Neural crest cell (in vitro differentiated cells): ENCODE measurements at places on chromosomes 6 and 20. TPM values are rescaled to one million over a fixed set of nuclear protein-coding genes. Genes with fewer than 3 reads are reported as not detected.

LY6G6D gene
- not detected in 2 replicates for total RNA-seq

LY6G6C gene
- 1.2 TPM in 2 replicates for total RNA-seq

ANKEF1 gene
- total RNA-seq, result 3.7 and 3.8 TPM in 2 replicates

CASP8AP2 gene
- 36.6 and 38.3 TPM in 2 replicates for total RNA-seq

MRS2 gene
- 38.4 and 39.5 TPM in 2 replicates for total RNA-seq

ERVFRD-1 gene
- not detected in 2 replicates for total RNA-seq

MATN4 gene
- 0.18 TPM in 1 of 2 replicates, not detected in the other for total RNA-seq

TTPAL gene
- 20.6 and 22.3 TPM in 2 replicates for total RNA-seq

ALDH5A1 gene
- 12.9 and 14.4 TPM in 2 replicates for total RNA-seq

LY6G6F gene
- total RNA-seq, result not detected in 2 replicates

ZC3H12D gene
- 0.14 and 0.16 TPM in 2 replicates for total RNA-seq

NKX2-2 gene
- not detected in 2 replicates for total RNA-seq

HLA-DRB5 gene
- total RNA-seq, result not detected in 2 replicates

SNPH gene
- total RNA-seq, result 3.0 and 3.3 TPM in 2 replicates

RIPOR3 gene
- 0.43 and 0.44 TPM in 2 replicates for total RNA-seq

RAET1E gene
- total RNA-seq, result not detected in 2 replicates

RAB44 gene
- total RNA-seq, result not detected in 2 replicates

MCM8 gene
- 36.2 and 39.8 TPM in 2 replicates for total RNA-seq

BPIFB2 gene
- not detected in 2 replicates for total RNA-seq

OPN5 gene
- total RNA-seq, result not detected in 2 replicates

SLC22A3 gene
- total RNA-seq, result 0.12 TPM in 1 of 2 replicates, not detected in the other
